ENCODE measurements at places on chromosomes 7 and 10.
A peak's percentile ranks its signal among the peaks of the same experiment; 100 is the strongest.

DNA sequence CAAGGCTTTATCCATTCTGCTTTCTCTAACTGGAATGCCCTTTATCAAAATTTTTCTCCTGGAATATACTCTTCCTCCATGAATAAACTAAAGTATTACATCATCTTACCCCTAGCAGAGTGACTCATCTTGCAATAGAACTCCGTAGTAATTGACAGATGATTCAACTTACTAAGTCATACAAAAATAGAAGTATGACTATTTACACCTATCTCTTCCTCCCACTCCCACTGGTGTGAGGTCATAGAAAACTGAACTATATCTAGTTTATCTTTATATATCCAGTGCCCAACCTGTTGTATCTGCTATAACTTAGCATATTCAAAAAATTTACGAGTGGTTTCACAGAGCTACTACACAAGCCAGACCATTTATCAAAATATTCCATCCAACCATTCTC is 26.1 kb downstream of the ABCB1 start:
- no peak for DNase-seq

- DNase-seq: no peak
Measured at GRCh38 chr7:48255046-48255445, 83.8 kb downstream of the ABCA13 start.

GRCh38 chr7:70436790-70437350 is 695.1 kb upstream of the GALNT17 start:
- no peak for DNase-seq

DNA sequence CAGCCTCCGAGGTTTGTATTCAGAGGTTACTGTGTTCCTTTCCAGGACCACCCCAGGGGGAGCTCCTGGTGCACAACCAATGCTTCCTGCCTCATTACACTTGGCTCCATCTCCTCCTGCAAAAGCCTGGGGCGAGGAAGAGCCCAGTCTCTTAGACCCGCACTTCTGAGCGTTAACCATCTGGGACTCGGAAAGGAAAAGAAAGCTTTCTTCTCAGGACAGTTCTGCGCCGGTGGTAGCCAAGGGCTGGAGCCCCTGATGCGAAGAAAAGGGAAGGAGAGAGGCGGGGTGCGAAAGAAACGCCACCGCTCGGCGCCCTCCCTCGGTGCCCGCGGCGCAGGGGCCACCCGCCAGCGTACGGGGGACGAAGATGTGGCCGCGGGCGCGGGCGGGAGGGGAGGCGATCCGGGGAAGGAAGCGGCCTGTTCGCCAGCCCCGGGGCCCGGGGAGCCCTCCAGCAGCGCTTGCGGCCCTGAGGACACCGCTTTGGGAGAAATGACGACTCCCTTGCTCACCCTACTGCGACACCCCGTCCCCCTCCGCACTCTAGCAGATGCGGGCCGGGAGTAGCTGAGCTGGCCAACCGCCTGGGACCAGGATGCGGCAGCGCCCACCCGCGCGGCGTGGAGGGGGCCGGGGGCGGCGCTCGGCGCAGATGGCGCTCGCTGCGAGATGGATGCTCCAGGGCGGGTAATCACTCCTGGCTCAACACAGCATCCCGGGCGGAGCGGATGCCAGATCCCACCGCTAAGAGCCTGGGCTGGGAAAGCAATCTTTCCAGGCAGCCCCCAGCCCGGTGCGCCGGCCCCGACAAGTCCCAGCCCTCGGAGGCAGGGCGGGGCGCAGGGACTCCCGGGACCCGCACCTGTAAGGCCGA is 1.3 kb downstream of the NRCAM start:
- DNase-seq: peak; percentile 33

- DNase-seq: no peak
Measured at GRCh38 chr7:119197877-119198527, 973.5 kb downstream of the ANKRD7 start.

- no peak for DNase-seq
Measured at GRCh38 chr7:75951506-75951905, 36.6 kb downstream of the POR start.

DNA sequence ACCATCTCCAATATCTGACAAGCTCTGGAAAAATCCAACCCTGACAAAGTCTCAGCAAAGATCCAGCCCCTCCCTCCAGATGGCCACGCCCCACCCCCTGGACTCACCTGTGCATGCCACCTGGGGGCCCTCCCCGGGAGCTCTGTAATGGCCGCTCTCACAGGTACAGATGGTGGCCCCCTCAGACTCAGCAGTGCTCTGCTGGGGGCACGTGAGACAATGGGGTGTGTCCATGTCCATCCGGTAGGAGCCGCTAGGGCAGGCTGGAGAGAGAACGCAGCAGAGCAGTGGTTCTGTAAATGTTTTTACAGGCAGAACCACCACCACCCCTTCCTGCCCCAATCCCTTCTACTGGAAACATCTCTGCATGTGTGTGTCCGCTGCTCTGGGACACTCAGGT is 9.5 kb downstream of the EPHA1 start:
- DNase-seq: no peak

- no peak for DNase-seq
Measured at GRCh38 chr10:97542169-97543024, 30.2 kb upstream of the ANKRD2 start.

GRCh38 chr10:57303566-57303965 is 942.5 kb upstream of the ZWINT start:
- DNase-seq: no peak

- DNase-seq: no peak
Measured at GRCh38 chr10:131911451-131911850, 10.6 kb downstream of the PPP2R2D start.

DNA sequence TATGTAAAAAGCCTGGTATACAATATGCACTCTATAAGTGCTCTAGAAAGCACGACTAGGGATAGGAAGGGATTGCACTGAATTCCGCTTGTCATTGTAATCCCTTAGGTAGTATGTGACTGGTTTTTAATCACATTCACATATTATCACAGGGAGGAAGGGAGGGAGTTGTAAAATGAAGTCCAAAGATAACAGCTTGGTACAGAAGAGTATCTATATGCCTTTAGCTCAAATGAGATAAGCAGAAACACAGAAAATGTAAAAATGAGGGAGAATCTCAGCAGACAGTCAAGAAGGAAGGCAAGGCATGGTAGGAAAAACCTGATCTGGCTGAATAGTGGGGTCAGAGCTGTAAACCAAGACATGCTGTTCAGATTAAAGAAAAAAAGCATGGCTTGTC is 63.4 kb downstream of the ABI1 start:
- no peak for DNase-seq

DNA sequence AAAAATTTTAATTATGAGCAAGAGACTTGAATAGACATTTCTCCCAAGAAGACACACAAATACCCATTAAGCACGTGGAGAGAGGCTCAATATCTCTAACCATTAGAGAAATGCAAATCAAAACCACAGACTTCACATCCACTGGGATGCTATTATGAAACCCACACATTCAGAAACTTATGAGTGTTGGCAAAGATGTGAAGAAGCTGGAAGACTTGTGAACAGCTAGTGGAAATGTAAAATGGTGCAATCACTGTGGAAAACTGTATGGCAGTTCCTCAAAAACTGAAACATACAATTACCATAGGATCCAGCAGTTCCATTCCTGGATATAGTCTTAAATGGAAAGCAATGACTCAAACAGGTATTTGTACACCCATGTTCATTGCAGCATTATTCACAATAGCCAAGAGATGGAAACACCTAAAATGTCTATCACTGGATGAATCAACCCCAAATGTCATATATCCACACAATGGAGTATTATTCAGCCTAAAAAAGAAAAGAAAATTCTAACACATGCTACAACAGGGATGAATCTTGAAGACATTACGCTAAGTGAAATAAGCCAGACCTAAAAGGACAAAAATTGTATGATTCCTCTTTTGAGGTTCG is 53.5 kb upstream of the FRMD4A start:
- no peak for DNase-seq

DNA sequence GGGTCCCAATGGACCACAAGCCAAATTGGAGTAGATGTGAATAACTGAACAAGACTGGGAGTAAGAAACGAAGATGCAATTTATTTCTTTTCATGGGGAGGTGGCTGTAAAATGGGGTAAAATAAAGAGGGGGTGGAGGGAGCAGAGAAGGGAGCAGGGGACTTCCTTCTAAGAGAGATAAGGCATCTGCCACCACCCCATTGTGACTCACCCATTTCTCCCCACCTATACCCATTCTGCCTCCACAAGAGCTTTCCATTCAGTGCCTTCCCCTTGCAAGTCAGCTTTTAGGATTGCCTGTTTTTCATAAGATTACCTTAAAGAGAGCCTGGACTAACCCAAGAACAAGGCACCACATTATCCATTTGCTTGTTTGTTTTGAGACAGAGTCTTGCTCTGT is 87.1 kb upstream of the PAX2 start:
- no peak for DNase-seq

GRCh38 chr10:13904064-13904463 is 317.3 kb downstream of the PRPF18 start:
- DNase-seq: no peak

GRCh38 chr7:28408105-28408959 is 4.0 kb upstream of the CREB5 start:
- no peak for DNase-seq

- no peak for DNase-seq
Measured at GRCh38 chr10:73586583-73586984, 4.6 kb downstream of the USP54 start.

DNA sequence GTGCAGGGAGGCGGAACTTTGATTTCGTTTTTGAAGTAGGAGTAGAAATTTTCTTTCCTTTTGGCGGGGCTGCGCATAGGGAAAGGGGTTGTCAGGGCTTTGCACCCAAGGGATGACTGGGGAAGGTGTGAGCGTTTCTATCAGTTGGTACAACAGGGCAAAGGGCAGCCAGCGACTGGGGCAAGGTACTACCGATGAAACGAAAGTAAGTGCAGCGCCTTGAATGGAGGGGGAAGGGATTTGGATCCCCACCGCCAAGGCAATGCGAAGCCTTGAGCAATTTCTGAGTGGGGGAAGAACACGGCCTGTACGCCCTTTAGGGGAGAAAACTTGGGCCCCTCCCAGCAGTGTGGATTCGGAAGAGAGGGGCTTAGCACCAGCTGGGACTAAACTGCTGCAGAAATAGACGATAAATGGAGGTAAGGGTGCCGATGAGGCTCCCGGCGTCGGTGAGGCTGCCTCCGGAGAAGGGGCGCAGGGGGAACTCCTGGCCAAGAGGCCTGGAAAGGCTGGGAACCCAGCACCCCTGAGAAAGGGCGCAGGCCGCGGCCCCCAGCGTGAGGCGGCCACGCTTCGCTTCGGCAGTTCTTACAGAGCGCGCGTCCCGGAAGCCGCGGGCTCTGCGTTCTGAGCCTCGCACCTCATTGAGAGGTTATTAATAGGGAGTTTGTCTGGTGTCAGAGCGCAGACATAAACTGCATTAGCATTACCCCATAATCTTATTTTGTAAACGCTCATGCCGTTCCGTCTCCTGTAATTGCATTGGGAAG is 10.0 kb upstream of the TLX1 start:
- peak; percentile 38 for DNase-seq

- DNase-seq: no peak
Measured at GRCh38 chr7:39958038-39958437, 8.0 kb downstream of the CDK13 start.

DNA sequence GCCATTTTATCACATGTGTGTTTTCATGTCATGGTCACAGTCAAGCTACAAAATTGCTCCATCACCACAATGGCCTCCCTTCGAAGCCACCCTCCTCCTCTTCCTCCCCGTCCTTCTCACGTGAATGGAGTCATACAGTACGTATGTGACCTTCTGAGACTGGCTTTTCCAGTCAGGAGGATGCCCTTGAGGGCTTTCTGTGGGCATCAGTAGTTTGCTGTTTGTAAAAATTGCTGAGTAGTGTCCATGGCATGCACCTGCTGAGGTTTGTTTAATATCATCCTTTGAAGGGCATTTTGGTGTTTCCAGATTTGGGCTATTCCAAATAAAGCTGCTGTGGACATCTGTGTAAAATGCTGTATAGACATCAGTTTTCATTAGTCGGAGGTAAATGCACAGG is 5.9 kb upstream of the UBE3C start:
- DNase-seq: no peak

DNA sequence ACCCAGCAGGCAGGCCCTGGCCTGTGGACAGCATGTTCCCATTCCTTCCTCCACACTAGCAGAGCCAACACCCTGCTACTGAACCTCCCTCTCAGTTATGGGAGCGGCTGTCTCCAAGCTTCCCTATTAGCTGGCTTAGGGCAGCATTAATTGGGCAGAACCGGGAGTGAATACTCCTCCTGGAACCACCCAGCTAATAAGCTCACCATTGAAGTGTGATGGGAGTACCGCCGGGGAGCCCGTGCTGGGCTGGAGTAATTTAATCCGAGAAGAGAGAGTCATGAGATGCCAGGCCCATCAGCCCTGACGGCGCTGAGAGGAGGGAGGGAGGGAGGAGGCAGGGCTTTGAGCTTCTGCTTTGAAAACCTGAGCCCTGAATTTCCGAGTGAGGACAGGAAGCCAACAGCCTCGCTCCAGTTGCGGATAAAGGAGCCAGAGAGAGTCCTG is 31.8 kb upstream of the ELFN1 start:
- no peak for DNase-seq

GRCh38 chr7:79051915-79052314 is 401.6 kb downstream of the MAGI2 start:
- no peak for DNase-seq

GRCh38 chr7:130906575-130906974 is 172.6 kb upstream of the KLF14 start:
- DNase-seq: no peak

GRCh38 chr7:132532281-132532680 is 44.0 kb downstream of the PLXNA4 start:
- DNase-seq: no peak

GRCh38 chr10:113433711-113434110 is 119.1 kb upstream of the HABP2 start:
- DNase-seq: no peak

- DNase-seq: no peak
Measured at GRCh38 chr10:470339-471003, 219.0 kb downstream of the DIP2C start.

GRCh38 chr7:139054101-139054500 is 18.3 kb upstream of the ZC3HAV1L start:
- no peak for DNase-seq

- no peak for DNase-seq
Measured at GRCh38 chr10:131778385-131778784, 122.4 kb upstream of the PPP2R2D start.

DNA sequence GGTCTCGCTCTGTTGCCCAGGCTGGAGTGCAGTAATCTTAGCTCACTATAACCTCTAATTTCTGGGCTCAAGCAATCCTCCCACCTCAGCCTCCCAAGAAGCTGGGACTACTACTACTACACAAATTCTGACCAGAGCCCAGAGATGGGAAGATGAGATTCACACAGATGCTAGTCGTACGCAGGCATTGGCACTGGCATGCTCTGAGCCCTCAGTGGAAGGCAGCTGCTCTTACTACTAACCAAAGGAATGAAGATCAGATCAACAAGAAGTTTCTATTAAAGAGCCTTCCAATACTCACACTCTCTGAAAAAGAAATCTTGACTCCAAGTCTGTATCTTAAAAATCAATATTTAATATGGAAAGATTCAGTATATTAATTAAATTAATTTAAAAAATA is 10.7 kb downstream of the GDF2 start:
- no peak for DNase-seq

Data from naive B cell (primary cell).